ENCODE measurements at places on chromosomes 2 and 18.

DNA sequence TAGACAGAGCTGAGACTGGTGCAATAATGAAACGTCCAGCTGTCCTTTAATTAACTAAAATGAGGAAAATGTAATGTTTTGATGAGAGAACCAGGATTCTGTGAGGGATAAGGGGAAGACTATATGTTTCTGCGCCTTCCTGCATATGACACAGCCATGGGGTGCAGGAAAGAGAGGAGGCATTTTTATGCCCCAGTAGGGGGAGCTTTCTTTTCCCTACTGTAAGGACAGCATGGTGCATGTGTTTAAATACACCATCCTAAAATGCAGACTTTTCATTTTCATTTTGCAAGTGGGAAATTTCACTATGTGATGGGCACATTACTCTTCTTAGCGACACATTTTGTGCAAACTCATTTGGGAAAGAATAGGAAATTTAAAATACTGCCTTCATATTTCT lies 446.1 kb downstream of the ARHGAP15 start:
- DNase-seq: no peak

- no peak for DNase-seq
Measured at GRCh38 chr2:58688813-58689212, 447.7 kb upstream of the FANCL start.

GRCh38 chr2:62461707-62462106 lies 44.3 kb downstream of the TMEM17 start:
- peak; percentile 20 for DNase-seq

GRCh38 chr2:215969131-215969841 lies 44.1 kb downstream of the MREG start:
- DNase-seq: no peak

DNA sequence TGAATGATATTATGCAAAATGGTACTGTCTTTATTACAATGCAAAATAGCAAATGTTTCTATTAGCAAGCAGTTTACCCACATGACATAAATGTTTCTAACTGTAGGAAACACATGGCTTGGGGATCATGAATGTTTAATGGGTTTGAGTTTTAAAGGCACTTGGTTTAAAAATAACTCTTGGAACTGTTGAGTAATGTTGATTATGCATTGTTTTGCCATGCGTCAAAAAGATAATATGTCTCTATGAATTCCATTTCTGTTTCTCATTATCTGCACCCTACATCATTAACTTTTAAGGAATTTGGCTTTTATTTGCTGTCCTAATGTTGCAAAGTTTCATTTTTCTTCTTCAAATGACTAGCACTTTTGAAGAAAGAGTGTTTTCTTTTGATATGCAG lies 1355.5 kb downstream of the SUCLG1 start:
- DNase-seq: peak; percentile 95

GRCh38 chr2:224847381-224847780 lies 131.2 kb upstream of the CCDC195 start:
- no peak for DNase-seq

DNA sequence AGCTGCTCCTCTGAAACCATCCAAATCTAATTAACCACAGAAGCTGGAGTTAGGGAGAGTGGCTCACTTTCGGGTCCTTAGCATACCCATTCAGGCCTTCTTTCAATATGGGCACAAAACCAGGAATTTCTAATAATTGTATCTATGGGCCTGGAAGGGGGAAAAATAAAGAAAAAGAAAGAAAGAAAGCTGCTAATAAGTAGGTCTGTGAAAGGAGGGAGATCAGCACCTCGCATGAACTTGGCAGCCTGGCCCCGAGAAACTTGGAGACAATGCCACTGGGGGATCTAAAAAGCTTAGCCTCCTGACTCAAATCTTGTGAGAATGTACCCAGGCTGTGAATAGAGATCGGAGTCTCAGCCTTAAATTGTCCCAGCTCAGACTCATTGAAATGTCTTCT lies 252.1 kb upstream of the SLC14A2 start:
- no peak for DNase-seq

GRCh38 chr18:37502036-37502435 lies 63.6 kb downstream of the CELF4 start:
- no peak for DNase-seq

- DNase-seq: no peak
Measured at GRCh38 chr2:98847853-98848252, 88.2 kb downstream of the CRACDL start.

GRCh38 chr2:235896061-235896460 lies 272.1 kb downstream of the GBX2 start:
- no peak for DNase-seq

DNA sequence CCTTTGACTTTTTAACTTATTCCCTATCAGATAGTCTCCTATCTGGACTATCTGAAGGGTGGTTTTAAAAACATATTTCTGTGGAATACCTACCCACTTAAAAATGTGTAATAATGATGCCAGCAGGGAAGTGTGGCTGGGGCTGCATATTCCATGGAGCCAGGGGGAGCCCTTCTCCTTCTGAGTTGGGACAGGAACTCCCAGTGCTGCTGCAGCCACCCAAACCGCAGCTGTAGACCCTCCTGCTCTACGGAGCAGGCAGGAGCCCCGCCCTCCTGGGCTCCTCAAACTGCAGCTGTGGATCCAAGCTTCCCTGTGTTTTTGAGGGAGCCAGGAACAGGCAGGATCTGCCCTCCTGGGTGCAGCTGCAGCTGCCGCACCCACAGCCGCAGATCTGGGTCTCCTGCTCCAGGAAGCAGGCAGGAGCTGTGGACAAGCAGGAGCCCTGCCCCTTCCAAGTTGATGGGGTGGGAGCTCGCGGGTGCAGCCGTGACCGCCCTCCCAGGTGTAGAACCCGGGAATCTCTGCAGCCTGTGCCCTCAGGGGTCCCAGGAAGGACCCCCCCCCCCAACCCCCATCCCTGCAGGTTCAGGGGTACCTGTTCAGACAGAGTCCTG lies 57.8 kb downstream of the PDK1 start:
- DNase-seq: peak; percentile 30

DNA sequence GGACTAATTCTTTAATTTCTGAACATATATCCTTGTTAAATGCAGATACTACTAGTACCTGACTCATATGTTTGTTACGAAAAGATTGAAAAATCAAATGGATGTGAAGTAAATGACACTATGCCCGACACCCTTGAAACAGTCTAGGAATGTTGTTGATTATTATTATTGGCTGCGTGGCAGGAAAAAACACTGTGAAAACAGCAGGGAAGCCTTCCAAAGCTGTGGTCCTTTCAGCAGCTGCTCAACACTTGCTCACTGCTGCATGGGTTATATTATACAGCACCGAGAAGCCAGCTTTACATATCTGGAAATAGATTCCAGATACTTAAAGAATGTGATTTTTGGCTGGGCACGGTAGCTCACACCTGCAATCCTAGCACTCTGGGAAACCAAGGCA lies 26.5 kb downstream of the CRYGD start:
- peak; percentile 25 for DNase-seq

DNA sequence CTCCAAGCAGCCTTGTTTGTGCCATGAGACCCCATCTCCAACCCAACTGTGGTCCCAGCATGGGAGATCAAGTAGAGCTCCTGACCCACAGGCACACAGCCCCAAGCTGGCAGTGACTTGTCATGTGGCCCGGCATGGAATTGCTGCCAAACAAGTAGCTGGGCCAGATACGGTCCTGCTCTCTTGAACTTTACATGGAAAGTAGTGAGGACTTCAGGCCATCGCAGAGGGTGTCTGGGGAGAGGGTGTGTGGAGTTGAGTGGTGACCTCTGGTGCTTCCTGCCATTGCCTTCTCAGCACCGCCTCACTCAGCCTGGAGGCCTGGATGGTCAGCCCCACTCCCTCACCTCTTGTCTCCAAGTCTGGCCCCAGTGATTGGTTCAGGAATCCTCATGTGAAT lies 10.9 kb upstream of the SLC4A3 start:
- no peak for DNase-seq

- no peak for DNase-seq
Measured at GRCh38 chr2:42031281-42032223, 16.3 kb upstream of the PKDCC start.

DNA sequence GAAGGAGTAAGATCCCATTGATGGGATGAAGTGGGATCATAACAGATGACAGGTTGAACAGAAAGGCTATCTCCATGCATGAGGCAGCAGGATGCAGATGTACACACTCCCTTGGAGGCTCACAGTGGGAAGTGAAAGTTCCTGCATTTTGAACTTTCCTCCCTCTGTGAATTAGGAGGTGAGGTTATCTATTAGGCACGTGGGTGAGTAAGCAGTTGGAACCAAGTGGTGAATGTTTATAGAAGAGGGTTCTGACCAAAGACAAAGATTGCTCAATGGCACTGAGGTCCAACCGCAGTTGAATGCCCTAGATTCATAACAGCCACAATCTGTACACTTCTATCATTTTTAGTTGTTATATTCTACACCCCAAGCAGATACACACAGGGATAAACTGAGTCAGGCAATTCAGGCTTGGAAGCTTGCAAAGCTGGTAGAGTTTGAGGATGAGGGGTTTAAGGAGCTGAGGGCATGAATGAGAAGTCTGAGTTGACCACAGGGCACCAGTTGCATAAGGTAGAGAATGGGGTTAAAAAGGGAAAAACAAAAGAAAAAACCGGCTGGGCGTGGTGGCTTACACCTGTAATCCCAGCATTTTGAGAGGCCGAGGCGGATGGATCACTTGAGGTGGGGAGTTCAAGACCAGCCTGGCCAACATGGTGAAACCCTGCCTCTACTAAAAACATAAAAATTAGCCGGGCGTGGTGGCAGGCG lies 7.1 kb upstream of the KCMF1 start:
- DNase-seq: peak; percentile 63

DNA sequence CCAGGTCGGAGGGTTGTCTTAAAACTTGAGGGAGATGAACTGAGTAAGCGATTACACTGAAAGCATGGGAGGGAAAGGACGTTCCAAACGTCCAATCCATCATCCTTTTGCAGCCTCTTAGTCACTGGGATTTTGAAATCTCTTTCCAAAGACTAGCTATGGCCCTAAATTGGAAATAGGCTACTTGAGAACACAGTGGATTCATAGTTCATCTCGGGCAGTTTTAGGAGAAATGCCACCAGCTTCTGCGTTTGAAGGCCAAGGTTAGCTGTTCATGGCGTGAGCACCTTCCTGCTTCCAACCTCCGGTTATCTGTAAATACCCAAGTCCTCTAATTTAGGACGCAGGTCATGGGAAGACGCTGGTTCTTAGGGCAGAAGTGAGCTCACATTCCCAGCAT lies 821 bp upstream of the EML6 start:
- peak; percentile 55 for DNase-seq

GRCh38 chr2:128791120-128791984 lies 472.7 kb upstream of the HS6ST1 start:
- no peak for DNase-seq

- DNase-seq: peak; percentile 21
Measured at GRCh38 chr2:26352892-26353291, 6.3 kb upstream of the ADGRF3 start.

GRCh38 chr2:100269889-100270288 lies 52.4 kb downstream of the LONRF2 start:
- no peak for DNase-seq

DNA sequence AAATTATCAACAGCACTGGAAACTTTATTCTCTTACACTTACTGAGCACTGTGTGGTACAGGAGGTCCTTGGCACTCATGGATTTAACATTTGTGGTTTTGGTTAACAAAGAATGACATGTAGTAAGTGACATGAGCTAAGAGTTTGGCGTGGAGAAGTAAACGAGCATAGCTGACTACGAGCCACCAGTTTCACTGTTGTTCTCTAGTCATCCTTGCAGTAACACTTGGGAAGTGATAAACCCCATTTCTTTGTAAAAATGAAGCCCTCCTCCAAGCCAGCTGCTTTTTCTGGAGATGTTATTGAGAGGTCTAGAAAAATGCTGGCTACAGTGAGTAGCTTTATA lies 32.7 kb downstream of the QPCT start:
- DNase-seq: peak; percentile 67

GRCh38 chr2:107804608-107805498 lies 21.8 kb upstream of the RGPD4 start:
- peak; percentile 11 for DNase-seq

DNA sequence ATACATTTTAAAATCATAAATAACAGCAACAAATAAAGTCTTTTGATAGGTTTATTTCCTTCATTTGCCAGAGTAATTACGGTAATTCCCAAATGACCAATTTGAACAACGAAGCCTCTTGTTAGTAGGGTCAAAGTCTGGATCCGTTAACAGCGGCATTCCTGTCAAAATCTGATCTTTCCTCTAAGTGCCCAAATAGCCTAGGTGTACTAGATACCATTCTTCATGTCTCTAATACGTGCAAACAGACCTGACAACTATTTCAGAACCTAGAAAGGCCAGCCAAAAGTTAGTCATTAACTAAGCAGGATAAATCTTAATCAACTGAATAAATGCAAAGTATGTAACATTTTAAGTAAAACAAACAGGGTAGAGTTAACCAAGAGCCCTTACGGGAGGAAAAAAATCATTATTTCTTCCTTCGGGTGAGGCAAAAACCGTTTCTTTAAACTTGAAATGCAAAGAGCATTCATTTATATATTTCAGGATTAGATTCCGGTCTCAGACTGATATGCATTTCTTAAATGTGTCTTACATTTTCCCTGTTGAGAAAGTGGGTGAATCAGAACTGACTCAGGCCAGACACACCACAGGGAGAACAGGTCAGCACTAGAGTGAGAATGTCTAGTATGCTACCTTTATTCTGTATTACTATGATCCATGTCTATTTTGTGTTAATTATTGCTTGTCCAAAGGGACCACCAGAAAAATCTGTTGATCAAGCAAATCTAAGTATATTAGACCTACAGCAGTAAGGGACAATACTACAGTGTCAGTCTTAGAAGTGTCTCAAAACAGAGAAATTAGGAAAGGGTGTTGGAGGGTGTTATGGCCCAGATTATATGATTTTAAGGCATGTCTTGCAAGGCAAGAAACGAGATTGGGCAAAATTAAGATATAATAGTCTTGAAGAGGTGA lies 141.5 kb upstream of the NDUFV2 start:
- peak; percentile 79 for DNase-seq

DNA sequence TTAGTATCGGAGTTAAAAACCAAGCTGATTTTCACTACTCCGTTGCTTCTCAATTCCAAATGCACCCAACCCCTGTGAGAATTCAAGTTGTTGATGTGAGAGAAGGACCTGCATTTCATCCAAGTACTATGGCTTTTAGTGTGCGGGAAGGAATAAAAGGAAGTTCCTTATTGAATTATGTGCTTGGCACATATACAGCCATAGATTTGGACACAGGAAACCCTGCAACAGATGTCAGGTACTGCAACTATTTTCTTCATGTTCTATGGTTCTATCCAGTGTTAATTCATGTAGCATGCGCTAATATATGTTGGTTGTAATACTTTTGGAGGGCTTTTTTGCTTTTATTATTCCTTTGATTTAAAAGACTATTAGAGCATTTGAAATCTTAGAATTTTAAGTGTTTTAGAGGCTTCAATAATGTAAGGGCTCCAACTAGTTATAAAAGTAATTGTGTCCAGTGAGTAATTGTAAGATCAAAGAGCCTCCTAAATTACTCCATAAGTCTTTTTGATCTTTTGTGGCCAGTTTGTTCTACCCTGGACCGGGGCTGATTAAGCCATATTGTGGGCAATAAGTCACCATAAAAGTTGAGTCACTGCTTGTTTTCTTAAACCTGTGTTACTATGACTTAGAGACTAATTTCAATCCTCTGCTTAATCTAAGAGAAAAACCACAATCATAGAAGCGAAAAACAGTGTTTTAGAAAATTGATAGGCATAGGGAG lies 22.9 kb downstream of the DSG4 start:
- no peak for DNase-seq

GRCh38 chr18:69689121-69689759 lies 258.4 kb downstream of the CD226 start:
- peak; percentile 46 for DNase-seq
